ENCODE measurements at places on chromosomes 3 and 15.

DNA sequence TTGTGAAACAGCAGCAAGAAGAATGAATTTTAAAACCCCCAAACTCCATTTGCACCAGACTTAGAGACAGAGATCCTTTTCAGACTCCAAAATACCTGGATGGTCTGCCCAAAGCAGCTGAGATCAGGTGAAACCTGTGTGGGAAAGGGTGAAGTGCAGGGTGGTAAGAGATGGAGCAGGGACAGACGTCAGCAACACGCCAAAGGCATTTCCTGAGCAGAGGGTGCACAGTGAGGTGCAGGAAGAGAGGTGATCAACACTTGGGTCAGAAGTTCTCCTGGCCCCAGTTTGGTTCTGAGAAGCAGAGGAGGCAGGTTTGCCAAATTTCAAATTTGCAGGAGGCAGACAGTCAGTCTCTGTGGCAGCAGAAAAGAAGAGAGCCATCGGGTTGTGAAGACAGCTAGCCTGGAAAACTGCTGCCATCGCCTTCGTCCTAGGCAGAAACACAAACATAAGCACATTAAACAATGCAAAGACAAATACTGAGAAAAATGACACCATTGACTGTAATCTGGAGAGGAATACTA, 9.8 kb downstream of the CCR4 start:
- no peak for DNase-seq

DNA sequence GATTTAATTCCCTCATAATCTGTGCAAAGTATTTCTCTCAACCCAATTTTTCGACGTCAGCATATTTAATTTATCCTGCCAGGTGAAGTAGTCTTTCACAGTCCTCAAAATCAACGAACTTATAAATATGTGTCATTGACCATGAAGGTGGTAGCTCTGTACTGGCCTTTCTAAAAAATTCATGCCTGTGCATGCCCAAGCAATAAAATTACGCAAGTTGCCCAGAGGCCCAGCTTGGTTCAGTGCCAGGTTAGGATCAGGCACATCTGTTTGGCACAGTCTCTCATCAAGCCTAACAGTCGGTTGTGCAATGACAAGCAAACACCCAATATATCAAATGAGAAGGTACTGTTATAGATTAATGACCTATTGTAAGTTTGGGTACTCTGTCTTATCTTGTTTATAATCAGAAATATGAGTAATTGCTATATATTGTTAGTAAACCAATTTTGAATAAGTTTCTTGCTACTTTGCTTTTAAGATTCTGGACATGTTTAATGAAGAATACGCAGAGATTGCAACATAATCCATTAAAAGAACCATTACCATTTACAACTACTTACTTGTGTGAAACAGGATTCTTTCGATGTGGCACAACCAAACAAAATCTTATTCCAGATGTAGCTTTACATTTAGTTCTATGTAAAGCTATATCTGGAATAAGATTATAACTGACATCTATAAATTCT, 159.0 kb upstream of the IL12A start:
- DNase-seq, result no peak

DNA sequence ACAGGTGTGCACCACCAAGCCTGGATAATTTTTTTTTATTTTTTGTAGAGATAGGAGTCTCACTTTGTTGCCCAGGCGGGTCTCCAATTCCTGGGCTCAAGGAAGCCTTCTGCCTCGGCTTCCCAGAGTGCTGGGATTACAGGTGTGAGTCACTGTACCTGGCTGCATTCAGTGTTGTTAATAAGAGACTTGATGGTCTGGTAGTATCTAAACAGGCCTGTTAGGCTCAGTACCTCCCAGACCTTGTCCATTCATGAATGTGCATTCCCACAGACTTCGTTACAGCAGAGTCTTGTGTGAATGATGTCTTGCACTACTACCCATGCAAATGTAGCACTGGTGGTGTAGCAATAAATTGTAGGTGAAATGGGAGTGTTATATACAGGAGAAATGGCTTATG, 17.7 kb downstream of the CMTM8 start:
- DNase-seq, result no peak

DNA sequence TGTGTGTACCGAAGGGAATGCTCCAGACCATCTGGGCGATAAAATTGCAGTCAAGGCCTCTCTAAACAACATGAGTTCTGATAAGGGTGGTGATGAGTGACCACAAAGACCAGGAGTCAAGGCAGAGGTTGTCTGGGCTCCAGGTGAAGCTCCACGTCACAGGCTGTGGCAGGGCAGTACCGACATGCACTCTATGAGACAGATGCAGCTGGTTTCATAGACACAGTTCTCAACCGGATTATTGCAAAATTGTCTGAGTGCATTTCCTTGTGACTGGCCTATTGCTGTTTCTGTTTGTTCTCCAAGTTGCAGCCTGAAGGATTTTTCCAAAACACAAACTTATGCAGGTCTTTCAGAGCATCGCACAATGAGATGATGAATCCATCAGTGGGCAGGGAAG, 157.5 kb upstream of the HES1 start:
- no peak for DNase-seq

GRCh38 chr3:176663837-176664831, 533.1 kb downstream of the TBL1XR1 start:
- DNase-seq, result no peak

DNA sequence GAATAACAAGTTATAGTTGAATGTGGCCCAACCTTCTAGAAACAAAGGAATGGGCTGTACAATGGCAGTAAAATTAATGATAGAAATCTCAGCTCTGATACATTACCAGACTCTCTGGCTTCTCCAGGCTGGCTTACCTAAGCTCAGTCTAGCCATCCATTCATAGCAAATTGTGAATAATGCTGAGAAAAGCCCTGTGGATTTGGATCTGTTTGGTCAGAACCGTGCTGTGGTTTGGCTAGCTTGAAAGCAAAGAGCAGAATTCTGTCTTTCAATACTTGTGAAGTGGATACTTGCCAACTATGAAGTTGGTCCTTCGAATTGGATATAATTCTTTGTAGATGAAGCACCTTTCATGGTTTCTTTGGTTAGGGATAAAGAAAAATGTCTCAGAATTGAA, 199.1 kb downstream of the EPHA3 start:
- no peak for DNase-seq

GRCh38 chr3:148839805-148840204, 12.2 kb downstream of the CPB1 start:
- DNase-seq, result no peak

DNA sequence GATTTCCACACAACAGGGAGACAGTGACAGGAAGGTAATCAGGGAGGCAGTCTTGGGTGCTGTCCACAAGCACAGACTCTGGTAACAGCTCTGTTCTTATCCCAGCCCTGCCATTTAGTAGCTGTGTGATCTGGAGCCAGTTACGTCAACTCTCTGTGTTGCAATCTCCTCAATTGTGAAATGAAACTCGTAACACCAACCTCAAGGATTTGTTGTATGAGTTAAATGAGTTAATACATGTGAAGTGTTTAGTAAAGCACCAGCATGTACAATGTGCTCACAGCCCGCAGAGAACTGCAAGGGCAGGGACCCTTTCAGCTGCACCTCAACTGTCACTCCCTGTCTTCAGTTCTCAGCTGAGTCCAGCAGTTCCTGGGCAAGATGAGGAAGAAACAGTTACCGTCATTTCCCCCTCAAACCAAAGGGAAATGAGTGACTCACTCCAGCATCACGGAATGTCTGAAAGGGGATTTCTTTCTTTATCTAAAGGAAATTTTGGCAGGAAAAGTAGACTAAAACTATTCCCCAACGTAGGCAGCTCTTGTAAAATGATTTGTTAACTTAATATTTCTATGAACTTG, 39.9 kb upstream of the MB21D2 start:
- DNase-seq, result no peak

- DNase-seq, result no peak
Observed at GRCh38 chr3:157127268-157127667, 32.7 kb downstream of the CCNL1 start.

DNA sequence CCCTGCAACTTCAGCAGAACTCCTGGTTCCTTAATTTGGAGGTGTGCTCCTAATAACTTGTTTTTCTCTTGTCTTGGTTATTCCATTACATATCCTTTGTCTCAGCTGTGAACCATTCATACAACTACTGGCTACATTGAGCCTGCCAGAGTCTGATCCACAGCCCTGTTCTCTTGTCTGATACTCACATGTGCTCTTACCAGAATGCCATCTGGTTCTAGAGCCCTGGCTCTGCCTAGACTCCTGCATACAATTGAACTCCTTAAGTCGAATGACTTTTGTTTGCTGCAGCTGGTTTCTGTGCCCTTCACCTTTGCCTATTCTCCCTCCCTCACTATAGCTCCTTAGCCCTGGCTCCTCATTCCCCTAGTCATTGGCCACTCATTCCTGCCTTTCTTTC, 85.5 kb downstream of the LRRC28 start:
- DNase-seq, result no peak

- DNase-seq, result no peak
Observed at GRCh38 chr3:82520846-82521245, 759.4 kb upstream of the GBE1 start.

- no peak for DNase-seq
Observed at GRCh38 chr3:143576568-143577270, 271.5 kb downstream of the SLC9A9 start.

Measured in dorsolateral prefrontal cortex (tissue), 122 donors.